ENCODE measurements at places on chromosomes 1 and 21.

DNA sequence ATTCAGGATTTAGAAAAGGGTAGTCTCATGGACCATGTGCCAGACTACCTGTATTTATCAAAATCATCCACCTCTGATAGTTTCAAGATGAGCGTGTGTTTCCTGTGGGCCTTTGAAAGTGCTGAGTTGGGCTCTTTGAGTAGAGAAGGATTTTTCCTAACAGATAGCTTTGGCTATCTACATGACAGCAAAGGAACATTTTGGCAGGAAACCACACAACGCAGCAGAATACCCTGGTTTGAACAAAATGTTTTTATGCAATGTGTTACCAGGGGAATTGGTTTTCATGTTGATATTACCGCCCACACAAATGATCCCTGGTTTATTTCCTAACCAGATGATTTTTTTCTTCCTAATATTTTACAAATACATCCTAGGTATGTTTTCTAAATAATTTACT, 431.4 kb downstream of the NEGR1 start:
- DNase-seq = no peak

DNA sequence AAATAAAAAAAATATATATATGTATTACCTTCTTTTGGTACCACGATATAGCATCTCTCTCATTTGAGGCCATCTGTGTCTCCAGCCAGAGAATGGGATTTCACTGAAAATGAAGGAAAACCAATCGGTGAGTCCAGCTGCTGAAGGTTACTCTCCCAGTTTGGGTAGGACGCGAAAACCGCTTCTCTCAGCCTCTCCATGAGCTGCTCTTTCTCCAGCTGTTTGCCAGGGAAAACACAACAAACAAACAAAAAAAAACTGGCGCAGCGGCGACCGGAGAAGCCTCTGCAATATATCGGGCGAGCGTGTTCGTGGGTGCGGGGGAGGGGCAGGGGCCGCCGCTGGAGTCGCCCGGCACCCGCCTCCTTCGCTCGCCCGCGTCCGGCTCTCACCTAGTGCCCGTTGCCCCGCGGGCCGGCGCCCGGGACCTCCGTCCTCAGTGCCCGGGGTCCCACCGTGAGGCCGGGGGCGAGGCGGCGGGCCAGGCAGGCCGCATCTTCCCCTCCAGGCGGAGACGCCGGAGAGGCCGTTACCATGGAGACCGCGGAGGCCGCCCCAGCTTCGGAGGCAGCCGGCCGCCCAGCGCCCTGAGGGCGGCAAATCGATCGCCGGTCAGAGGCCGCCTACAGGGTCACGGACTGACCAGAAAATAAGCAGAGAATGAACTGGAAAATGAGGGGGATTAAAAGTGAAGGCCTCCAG, 504 bp downstream of the PHTF1 start:
- DNase-seq = peak; percentile 86

GRCh38 chr1:174013864-174014418, 8.2 kb downstream of the RC3H1 start:
- no peak for DNase-seq

DNA sequence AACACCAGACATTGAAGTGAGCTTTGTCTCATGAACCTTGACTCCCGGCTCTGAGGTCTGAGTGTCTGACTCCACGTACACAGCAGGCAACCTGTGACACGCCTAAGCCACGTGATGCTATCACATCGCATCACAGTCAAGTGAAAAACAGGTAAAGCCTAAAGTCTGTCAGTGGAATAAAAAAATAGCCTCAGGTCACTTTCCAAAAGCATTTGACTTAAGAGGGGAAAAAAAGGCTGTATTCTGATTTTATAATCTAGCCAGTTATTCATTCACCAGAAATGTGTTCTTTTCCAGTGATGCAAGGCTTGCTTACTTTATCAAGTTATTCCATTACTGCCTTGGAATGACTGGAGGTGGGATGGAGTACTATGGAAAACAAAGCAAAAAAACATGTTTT, 163.2 kb upstream of the HMCN1 start:
- DNase-seq = no peak

GRCh38 chr1:207049974-207050391, 1.0 kb downstream of the YOD1 start:
- no peak for DNase-seq

GRCh38 chr1:113990961-113991360, 11.7 kb downstream of the OLFML3 start:
- DNase-seq = no peak

DNA sequence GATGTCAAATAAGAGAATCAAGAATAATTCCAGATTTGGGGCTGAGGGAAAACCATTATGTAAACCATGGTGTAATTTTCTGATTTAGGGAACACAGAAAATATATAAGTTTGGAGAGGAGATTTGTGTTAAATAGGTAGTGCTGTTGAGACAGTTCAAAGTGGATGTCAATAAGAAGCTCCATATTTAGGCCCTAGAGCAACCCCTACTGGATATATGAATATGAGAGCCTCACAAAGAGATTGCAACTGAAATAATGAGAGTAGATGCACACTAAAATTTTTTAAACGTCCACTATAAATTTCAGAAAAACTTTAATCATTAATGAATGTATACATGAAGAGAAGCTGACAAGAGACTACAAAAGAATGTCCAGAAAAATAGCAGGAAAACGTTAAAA, 1447.8 kb upstream of the PRMT6 start:
- no peak for DNase-seq
